Stimulated activated CD4-positive, alpha-beta T cell treated with anti-CD3 and anti-CD28 coated beads, Interleukin-4, amount 100 ng/mL, for 24 hours (primary cell): ENCODE measurements at places on chromosomes 7 and 10.

DNA sequence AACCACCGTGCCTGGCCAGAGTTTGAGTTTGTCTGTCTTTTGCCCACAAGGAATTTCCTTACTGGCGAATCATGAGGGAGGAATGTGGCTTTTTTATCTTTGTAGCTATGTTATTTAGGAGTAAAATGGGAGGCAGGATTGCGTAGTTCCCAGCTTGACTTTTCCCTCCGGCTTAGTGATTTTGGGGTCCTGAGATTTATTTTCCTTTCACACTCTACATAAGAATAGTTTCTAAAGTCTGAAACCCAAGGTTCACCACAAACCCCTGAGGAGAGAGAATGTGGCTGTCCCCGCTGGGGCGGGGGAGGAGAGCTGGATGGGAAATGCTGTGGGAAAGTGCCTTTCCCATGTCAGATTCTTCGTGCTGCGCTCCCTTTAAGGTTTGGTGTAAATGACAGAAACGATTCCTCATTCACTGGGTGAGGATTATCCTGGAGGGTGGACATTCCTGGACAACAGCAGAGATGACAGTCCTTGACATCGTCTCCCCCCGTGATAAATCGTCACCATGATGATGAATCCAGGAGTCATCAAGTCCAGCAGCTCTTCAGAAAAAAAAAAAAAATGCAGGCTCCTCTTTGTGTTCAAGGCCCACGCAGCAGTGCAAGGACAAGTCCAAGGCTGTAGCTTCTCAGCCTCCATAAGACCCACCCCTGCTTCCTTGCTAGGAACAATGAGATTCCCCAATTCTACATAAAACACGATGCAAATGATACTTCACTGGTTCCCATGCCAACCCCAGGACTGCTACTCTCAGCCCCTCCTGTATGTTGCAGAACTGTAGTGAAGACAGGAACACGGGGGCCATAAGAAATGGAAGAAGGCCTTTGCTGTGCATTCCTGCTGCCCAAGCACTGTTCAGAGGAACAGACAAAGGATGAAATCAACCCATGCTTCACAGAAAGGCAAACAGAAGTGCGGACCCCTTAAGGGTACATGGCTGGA, 233.1 kb downstream of the CCDC3 start:
- no peak for DNase-seq

GRCh38 chr7:128919881-128920799, 9.6 kb upstream of the KCP start:
- DNase-seq, result no peak

DNA sequence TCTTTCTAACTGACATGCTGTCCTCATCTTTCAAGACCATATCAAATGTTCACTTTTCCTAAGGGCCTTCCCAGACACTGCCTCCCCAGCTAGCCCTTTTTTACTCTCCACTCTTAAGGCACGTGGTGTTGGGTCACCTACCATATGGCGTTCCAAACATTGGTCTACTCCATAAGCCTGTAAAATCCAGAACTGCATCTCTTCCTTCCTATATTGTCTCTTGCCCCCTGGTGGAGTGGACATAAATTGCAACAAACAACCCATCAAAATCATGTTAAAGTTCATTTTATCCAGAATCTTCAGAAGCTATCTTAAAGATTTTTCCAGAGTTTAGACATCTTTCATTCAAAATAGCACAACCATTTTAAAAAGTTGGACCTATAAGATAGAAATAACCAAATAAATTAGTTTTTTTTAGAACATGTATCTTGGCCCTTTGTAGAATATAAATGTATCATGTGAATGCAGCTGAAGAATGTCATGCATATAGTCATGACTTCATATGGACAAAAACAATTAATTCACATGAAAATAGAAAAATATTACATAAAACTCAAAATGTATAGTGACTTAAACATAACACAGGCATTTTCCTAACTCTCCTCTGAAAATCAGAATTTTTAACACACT, 180.6 kb upstream of the CHRM2 start:
- no peak for DNase-seq

DNA sequence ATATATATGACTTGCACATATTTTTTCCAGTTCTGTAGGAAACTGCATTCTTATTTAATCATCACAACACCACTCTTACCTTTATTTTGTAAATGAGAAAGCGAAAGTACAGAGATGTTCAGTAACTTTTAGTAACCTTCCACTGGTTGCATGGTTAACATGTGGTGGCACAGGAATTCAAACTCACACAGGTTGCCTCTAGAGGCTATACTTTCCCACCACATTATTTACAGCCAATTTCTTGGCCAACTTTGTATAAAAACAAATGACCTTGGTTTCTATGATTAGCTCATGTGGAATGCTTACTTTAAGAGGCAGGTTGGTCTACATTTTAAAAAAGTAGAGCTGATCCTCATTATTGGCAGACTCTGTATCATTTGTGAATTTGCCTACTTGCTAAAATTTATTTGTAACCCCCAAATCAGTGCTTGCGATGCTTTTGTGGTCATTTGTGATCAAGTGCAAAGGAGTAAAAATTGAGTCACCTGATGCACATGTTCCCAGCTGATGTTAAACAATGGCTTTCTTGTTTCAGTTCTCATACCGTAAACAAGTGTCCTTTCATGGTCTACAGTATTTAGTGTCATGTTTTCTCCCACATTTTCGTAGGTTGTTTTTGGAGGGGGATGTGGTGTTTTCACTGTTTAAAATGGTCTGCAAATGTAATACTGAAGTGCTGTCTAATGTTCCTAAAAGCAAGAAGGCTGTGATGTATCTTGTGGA, 14.8 kb downstream of the BBS9 start:
- DNase-seq, result no peak

DNA sequence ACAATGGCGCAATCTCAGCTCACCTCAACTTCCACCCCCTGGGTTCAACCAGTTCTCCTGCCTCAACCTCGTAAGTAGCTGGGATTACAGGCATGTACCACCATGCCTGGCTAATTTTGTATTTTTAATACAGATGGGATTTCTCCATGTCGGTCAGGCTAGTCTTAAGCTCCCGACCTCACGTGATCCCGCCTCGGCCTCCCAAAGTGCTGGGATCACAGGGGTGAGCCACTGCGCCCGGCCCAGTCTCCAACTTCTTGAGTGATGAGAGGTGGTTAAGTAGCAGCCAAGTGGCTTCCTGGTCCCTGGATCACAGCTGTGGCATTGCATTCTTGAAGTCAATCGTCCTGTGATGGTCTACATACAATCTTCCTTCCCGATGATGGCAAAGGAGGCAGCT, 46.1 kb upstream of the NFE2L3 start:
- no peak for DNase-seq

DNA sequence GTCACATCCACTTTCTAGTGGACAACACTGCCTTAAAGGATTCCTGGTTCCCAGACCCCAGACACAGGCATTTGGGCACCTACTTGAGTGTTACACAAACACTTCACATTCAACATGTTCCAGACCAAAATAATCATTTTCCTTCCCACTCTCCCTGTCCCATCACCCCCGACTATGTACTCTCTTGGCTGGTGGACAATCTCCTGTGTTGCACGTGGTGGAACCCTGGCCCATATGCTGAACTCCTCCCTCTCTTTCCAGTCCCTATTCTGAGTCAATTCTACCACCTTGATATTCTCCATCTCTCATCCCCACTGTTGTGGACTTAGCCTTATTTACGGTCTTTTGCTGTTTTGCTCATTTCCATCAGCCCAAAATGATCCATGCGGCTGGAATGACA, 8.3 kb upstream of the SEPHS1 start:
- no peak for DNase-seq

DNA sequence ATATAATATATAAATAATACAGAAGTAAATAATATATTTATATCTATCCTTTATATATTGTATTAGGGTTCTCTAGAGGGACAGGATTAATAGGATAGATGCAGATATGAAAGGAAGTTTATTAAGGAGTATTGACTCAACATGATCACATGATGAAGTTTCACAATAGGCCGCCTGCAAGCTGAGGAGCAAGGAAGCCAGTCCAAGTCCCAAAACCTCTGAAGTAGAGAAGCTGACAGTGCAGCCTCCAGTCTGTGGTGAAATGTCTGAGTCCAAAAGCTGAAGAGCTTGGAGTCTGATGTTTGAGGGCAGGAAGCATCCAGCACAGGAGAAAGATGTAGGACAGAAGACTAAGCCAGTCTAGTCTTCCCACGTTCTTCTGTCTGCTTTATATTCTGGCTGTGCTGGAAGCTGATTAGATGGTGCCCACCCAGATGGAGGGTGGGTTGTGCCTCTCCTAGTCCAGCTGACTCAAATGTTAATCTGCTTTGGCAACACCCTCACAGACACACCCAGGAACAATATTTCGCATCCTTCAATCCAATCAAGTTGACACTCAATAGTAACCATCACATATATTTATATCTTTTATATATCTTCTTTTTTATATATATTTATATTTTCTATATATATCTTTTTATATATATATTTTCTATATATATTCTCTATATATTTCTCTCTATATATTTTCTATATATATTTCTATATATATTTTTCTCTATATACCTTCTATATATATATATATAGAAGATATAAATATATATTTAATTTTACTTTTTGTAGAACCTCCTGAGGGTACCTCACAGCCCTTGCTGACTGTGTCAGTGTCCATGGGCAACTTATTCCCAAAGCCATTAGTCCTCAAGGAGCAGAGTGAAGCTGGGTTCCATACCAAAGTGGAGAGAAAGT, 24.6 kb upstream of the AKR1B10 start:
- DNase-seq, result no peak
